ENCODE measurements at places on chromosomes 7 and 10.

- peak; percentile 85 for DNase-seq
Measured at GRCh38 chr10:6583447-6583846, 3.4 kb upstream of the PRKCQ start.

GRCh38 chr7:123771846-123772245, 23.0 kb upstream of the WASL start:
- no peak for DNase-seq

DNA sequence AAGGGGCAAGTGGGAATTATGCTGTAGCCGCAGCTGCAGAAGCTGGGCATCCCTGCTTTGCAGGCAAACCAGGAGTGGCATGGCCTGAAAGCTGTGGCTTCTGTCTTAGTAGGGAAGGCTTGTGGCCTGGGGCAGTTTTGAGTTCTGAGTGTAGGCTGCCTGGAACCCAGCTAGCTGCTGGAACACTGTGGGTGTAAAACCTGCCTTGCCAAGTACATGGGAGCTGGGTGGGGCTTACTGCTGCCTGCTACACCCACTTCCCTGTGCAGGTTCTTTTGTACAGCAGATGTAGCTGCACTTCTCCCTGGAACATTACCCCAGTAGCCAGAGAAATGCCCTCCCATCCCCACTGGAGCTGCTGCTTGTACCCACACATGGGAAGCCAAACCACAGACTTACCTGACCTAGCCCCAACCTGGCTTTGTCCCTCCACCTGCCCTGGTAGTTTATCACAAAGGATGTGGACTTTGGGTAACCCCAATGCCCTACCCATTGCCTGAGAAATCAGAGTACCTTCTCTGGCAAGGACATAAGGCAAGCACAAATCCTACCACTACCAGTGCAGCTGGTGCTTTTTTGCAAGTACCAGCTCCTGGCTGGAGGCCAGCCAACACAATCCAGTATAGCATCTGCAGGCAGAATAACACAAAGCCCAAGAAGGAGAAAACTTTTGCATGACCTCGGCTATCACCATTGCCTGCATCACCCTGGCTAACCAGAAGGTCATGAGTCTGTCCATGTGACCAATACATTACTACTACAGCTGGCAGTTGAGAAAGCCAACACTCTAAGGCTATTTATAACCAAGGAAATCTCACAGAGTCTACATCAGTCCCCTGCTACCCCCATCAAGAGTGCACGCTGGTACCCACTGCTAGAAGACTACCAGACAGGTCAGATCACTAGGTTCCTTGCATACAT, 26.5 kb upstream of the PPP1R3A start:
- no peak for DNase-seq

DNA sequence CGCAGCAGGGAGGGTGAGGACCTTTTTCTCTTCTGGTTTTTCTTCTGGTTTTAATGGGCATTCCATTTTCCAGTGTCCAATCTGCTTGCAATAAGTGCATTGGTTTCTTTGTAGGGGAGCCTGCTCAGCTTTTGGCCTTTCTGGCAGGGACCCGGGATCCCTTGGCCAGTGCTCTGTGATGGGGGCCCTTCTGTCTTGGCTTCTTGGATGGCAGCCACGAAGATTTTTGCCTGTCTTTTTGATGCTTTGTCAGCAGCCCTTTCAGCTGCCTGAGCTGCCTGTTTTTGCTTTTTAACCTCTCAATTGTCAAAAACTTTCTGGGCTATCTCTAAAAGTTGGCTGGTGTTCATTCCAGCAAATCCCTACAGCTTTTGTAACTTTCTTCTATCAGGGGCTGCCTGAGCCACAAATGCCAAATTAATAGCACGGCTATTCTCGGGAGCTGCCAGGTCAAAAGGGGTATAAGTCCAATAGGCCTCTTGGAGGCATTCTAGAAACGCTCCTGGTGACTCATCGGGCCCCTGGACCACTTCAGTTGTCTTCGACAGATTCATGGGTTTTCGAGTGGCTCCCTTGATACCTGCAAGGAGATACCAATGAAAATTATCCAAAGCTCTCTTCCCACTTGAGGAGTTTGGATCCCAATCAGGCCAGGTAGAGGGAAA, 179.9 kb upstream of the MBL2 start:
- DNase-seq = no peak

DNA sequence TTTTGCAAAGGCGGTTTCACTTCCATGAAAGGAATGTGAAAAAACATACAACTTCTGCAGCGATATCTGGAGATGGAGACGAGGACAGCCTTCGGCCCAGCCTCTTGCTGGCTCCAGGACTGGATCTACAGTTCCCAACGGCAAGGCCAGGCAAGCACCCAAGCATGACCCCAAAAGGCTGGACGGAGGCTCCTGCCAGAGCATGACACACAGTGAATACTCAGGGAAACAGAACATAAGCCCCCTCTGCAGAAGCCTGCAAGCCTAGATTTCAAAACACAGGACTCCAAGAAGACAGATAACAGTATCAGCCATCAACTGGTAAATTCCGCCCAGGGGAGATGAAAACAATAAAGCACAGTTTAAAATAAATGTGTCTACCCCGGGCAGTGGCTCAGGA, 3.3 kb upstream of the LRRC27 start:
- DNase-seq = no peak

GRCh38 chr7:74101061-74101681, 17.6 kb downstream of the LIMK1 start:
- no peak for DNase-seq

- peak; percentile 73 for DNase-seq
Measured at GRCh38 chr7:50142425-50143017, 49.5 kb upstream of the ZPBP start.

DNA sequence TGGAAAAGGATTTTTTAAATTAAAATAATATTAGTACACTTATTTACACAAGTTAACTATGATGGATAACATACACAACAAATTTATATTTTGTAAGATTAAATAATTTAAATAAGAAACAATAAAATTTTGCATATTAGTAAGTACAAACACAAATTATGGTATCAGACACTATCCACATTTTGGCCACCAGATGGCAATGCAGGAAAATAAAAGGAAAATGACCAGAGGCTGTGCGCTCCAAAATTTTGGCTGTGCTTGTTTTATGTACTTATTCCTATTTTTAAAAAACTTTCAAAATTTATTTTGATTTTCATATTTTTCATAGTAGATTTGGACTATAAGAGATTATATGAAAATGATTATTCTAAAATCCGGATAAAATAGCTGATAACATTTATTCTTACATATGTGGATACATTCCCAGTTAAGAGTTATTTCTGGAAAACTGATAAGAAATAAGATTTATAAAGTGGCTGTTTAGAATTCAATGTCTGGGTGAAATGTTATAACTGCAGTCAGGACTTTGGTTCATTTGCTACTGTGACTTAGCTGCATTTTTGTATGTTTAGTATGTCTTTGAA, 274.7 kb upstream of the HGF start:
- peak; percentile 15 for DNase-seq

GRCh38 chr7:42099066-42099465, 137.9 kb downstream of the GLI3 start:
- no peak for DNase-seq

DNA sequence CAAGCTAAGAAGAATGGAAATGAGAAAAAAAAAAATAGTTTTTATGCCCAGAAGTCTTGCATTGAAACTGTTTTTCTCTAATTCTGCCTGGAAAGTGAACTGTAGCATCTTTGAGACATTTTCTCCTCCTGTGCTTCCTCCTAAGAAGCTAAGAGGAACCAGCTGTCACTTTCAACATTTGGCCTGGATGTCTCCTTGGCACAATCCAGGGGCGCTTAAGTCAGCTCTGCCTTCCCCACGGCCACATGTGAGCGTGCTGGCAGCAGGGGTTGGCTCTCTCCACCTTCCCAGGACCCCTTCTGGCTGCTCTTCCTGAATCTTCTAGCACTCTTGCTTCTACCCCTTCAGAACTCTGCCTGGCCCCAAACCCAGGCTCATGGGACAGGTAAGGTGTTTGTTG, 289.6 kb upstream of the ADARB2 start:
- DNase-seq = no peak

DNA sequence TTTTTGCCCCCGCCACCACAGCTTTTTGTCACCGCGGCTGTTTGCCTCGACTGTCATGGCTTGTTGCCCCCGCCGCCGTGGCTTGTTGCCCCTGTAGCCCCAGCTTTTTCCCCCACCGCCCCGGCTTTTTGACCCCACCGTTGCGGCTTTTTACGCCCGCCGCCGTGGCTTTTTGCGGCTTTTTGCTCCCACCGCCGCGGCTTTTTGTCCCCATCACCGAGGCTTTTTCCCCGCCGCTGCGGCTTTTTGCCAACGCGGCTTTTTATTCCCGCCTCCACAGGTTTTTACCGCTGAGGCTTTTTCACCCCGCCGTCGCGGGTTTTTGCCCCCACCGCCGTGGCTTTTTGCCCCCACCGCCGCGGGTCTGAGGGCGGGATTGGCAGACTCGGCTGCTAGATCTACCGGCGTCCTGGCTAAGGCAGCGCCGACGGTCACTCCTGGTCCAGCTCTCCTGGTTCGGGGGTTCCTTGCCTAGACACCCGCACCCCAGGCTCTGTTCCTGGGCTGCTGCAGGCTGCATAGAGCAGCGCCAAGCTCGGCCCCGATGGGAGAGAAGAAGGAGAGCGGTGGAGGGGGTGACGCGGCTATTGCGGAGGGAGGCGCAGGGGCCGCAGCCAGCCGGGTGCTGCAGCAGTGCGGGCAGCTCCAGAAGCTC, 637.7 kb downstream of the ZNF716 start:
- no peak for DNase-seq

DNA sequence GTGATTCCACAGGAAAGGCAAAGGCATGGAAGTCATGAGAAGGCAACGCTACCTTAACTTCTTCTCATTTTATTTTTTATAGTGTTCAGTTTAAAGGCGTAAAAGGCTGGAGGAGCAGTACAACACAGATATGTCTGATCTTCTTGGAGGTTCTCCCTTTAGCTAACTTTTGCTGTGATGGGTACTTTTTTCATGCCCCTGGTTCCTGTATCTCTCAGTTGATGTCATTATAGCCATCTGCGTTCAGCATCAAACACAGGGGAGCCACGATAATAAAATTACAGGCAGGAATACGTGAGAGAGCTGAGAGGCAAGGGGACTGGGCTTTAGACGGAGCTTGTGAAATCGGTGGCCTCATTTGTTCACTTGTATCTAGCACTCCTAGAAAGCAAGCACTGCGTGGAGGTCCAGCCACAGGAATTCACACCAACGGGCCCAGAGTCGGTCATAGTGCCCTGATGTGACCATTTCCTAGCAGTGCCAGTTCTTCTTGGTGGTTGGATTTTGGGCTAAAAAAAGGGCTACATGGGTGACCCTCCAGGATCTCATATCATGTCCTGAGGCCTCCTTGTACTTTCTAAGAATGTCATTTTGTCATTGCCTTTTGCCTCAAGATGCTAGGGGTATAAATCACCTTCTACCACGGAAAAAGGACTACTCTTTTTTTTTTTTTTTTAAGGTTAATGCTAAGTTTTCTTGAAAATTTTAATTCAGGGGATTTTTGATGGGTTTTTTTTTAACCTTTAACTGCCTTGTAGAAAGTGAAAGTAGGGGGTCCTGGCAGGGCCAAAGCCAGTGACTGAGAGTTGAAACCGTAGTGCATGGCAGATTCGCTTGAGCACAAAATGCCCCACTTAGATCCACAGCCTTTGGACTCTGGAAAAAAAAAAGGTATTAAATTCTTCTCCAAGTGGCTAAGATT, 191.5 kb downstream of the CELF2 start:
- DNase-seq = peak; percentile 54

DNA sequence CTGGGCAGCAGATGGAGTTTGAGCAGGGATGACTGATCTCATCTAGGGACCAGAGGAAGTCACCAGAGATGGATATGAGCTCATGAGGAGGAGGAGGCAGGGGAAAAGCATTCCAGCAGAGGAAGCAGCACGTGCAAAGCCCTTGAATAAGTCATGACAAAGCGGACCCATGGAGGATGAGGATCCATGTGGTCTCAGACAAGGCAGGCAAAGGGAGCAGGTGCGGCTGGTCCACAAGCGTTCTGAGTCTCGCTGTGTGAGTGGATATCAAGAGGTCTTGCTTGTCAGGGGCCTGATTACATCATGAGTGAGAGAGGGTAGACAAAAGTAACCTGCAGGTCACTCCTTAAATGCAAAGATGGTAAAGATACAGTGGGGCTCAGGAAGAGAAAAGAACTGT, 307.6 kb downstream of the GRID1 start:
- no peak for DNase-seq

DNA sequence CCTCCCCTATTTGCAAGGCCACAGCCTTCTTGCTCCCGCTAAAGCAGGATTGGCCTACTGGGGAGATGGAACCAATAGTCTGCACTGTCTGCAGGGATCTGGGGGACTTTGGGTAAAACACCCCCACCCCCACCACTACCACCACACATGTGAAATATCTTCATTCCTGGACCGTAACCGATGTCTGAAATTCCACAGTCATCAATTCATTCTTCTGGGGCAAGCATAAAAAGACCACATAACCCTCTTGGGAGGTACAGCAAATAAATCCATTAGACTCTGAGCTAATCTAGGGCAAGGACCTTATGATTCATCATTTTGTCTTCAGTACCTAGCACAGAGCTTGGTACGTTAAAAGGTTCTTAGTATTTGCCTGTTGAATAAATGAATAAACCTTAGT, 307.8 kb downstream of the GPAM start:
- DNase-seq = no peak

- DNase-seq = no peak
Measured at GRCh38 chr7:123992913-123993518, 39.9 kb downstream of the TMEM229A start.

- DNase-seq = no peak
Measured at GRCh38 chr10:24984906-24985305, 31.1 kb downstream of the ENKUR start.

DNA sequence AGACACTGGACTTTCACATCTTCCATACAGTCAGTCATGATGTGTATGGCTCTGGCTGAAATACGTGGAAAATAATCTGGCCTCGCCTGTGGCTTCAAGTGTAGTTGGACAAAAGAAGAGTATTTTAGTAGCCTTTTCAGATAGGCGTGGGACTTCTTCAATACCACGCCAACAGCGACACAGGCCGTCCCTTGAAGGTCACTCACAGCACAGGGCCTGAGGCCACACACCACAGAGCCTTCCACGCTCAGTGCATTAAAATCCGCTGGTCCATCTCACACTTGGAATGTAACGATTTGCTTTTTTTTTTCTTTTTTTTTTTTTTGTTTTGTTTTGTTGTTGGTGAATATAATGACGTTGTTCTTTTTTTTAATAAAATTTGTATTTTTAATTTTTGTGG, 51.8 kb upstream of the SUN1 start:
- DNase-seq = no peak

GRCh38 chr10:98047009-98047741, 16.8 kb upstream of the CRTAC1 start:
- no peak for DNase-seq

DNA sequence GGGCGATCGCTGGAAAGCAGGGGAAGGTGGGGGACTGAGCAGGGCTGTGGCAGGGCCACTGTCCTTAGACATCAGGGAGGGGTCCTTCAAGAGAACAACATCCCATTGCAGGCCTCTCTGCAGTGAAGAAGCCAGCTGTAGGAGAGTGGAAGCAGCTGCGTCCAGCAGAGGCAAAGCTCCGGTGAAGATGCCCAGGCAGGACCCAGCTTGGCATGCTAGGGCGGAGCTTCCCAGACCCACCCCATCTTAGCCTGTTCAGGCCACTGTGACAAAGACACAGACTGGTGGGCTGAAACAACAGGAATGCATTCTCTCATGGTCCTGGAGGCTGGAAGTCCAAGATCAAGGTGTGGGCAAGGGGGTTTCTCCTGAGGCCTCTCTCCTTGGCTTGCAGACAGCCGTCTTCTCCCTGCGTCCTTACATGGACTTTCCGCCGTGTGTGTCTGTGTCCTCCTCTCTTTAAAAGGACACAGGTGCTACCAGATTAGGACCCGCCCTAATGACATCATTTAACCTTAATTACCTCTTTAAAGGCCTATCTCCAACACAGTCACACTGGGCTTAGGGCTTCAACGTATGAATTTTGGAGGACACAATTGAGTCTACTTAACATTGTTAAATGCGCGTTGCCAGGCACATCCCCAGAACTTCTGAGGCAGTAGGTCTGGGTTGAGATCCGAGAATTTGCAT, 178.1 kb upstream of the GRB10 start:
- DNase-seq = no peak
